Hippocampal formation (tissue), 2 donors: ENCODE measurements at places on chromosomes 7 and 10.

- DNase-seq = no peak
These were observed 1.1 kb downstream of the CCDC126 start for GRCh38 chr7:23598296-23598695.

GRCh38 chr7:137970253-137970975 is 31.5 kb downstream of the CREB3L2 start:
- no peak for DNase-seq

DNA sequence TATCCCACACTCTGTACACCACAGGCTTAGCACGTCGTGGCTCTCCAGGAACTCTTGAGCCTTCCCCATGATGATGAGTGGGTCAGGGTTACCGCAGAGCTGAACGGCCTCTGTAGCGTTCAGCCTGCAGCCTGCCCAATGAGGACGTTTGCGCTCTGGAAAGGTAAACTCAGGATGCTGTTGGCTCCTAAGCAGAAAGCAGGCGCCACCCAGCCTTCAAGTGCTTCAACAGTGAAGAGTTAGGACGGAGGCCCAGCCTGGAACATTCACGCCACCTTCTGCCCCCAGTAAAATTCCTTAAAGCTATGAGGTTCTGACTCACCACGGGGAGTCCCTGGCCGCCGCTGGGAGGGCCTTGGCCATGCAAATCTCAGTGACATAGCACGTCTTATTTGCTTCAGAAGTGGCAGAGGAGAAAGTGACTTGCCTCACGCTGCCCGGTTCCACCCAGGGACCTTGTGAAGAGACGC is 161.5 kb upstream of the SH2B2 start:
- no peak for DNase-seq

DNA sequence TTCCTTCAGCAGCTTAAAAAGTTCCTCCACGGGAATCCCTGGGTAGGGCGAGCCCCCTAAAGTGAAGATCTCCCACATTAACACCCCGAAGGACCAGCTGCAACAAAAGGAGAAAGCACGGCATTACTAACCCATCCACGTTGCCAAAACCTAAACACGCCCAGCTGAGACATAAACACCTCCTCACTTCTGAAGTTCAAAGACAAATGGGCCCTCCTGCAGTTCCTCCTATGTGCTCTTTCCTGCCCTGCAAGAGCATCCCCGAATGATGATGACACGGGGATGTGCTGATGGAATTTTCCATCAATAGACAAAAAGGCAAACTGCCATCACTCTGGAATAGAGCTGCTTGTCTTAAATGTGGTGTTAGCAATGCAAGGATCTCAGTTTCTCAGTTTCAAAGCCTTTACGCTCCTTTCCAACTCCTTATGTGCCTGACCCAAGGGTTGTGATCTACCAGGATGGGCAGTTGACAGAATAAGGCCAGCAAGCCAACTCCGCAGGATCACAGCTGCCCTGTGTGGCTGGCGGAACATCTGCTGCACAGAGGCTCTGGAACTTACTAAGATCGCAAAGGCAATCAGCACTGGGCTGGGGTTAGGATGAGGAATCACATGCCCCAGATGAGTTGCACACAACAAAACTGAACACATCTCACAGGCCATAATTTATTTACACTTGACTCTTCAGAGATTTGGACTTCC is 112.7 kb downstream of the FGFR2 start:
- peak; percentile 36 for DNase-seq

DNA sequence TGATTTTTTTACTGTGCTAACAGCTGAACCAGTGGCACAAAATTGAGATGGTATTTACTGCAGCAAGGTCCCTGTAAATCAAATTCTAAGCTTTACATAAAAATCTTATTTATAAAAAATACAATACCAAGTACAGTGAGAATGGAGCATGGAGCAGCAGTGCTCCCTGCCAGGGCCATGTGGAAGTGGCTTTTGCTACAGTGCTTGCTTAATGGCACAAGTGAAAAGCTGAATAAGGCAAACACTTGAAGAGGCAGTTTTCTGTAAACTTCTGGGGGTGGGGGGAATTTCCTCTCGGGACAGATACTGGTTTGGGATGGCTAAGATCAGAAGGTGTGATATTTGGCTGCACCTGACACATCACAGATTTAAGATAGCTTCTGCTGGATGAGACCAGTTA is 27.5 kb downstream of the AP3M1 start:
- no peak for DNase-seq
